Right ventricle myocardium superior (tissue), 1 donor: ENCODE measurements at places on chromosomes 2 and 18. TPM values are rescaled to one million over a fixed set of nuclear protein-coding genes. Genes with fewer than 3 reads are reported as not detected.

CDH2 gene
- 308 TPM for total RNA-seq

GALR1 gene
- total RNA-seq, result 0.05 TPM

NIFK gene
- 22.2 TPM for total RNA-seq

VSNL1 gene
- total RNA-seq, result 10.4 TPM

AGXT gene
- total RNA-seq, result not detected

GRCh38 chr2:96137321-96138178 lies 752 bp downstream of the ASTL start:
- peak; percentile 18 for DNase-seq

DNA sequence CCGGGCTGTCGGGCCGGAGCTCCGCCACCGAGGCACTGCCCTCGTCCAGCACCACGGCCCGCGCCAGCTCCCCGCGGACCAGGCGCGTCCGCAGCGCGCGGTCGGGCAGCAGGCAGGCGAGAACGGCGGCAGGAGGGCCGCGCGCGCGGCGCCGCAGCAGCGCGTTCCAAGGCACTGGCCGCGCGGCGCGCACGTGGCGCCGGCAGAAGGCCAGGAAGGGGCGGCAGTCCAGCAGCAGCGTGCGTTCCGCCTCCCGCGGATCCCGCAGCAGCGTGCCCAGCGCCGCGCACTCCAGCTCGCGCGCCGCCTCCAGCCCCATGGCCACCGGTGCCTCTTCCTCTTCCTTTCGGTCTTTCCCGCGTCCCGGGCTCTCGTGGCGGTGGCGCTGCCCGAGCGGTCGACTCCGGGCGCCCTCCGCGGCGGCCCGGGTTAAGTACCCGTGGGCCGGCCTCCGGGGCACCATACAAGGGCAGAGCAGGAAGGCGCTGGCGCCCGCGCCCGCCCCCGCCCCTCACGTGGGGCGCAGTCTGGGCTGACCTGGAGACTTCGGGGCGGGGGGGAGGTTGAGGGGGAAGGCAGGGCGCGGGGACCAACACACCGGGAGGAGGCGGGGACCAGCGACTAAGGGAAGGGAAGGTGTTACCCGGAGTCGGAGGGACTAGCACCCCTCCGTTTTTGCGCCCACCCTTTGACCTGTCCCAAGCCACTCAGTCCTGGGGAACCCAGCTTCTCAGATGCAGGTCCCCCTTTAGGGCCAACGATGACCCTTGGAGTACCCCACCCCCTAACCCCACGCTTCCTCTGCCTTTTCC lies at the start of gene DUSP2:
DUSP2 (minus strand) TSS at position 405 of the 812 bp plus-strand sequence; CDS start at position 319, 86 bp downstream.
- DNase-seq, result peak; percentile 86

- DNase-seq, result no peak
Observed at GRCh38 chr2:84888401-84889276, 7.8 kb upstream of the TRABD2A start.

DNA sequence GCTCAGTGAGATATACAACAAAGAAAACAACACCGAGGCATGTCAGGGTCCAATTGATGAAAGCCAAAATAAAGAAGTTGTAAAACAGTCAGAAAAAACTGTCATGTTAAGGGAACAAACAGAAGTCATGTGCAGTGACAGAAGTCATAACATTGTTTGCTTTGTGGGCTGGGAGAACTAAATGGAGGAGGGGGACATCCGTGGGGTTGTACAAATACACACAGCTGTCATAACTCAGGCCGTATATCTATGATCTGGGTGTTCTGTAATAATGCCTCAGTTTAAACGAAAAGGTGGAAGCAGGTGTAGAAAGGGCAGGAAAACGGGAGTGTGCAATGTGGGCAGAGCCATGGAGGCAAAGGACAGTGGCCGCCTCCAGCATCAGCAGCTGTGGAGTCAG lies 27.3 kb downstream of the TIMM21 start:
- no peak for DNase-seq

GRCh38 chr18:79940814-79941472 lies 10.5 kb downstream of the SLC66A2 start:
- no peak for DNase-seq

GRCh38 chr2:109666466-109666865 lies 52.3 kb downstream of the SOWAHC start:
- no peak for DNase-seq

- DNase-seq, result no peak
Observed at GRCh38 chr2:125730921-125731320, 925.0 kb upstream of the GYPC start.

DNA sequence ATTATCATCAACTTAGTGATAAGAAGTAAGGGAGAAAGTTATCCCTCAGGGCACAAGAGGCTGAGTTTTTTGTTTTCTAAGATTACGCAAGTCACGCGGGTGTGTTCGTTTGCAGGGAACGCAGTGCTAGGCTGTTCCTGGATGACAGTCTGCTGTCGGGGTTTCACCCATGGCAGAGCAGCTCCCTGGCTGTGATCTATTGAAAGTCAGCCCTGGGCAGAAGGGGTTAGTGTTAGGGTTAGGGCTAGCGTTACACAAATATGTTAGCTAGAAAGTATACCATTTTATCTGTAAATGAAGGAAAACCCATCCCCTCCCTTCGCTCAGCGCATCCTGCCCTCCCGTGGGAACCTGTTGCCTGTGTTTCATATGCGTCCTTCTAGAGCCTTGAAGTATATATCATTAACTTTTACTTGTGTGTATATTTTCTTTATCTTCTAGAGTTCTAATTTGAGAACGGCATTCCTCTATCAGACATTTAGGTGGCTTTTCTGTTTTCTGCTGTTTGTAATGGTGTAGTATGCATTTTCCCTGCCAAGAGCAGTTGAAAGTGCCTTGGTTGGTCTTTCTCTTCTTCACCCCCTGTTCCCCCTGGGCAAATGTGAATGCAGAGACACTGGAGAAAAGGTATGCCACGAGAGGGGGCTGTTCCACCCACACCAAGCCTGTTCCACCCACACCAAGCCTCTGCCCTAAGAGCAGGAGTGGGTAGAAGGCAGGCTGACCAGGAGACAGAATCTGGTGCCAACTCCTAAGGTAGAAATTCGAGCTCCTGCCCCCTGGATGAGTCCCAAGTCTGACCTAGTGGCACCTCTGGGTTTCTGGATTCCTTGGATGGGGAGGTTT lies 47.0 kb downstream of the ARMC9 start:
- DNase-seq, result no peak

GRCh38 chr18:33755931-33756560 lies 178.0 kb downstream of the ASXL3 start:
- DNase-seq, result no peak

DNA sequence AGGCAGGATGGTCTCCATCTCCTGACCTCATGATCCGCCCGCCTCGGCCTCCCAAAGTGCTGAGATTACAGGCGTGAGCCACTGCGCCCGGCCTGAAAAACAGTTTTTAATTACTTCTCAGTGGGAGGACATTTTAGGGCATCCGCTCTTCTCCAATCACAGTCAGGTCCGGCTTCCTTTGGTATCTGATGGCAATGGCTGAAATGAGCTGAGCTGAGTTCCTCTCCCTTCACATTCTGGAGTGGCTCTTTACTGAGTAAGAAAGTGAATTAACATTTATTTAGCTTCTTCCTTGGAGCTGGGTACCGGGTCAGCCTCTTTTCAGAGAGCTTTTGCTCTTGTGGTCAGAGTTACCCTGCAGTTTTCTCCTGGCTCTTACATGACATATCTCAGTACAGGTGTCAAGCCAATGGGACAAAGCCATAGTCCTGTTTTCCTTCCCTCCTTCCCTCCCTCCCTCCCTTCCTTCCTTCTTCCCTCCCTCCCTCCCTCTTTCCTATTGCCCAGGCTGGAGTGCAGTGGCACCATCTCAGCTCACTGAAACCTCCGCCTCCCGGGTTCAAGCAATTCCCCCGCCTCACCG lies 1.1 kb upstream of the TTC27 start:
- DNase-seq, result no peak

- DNase-seq, result no peak
Observed at GRCh38 chr2:62446491-62446890, 59.5 kb downstream of the TMEM17 start.

GRCh38 chr18:13312515-13312914 lies 94.0 kb downstream of the LDLRAD4 start:
- no peak for DNase-seq

DNA sequence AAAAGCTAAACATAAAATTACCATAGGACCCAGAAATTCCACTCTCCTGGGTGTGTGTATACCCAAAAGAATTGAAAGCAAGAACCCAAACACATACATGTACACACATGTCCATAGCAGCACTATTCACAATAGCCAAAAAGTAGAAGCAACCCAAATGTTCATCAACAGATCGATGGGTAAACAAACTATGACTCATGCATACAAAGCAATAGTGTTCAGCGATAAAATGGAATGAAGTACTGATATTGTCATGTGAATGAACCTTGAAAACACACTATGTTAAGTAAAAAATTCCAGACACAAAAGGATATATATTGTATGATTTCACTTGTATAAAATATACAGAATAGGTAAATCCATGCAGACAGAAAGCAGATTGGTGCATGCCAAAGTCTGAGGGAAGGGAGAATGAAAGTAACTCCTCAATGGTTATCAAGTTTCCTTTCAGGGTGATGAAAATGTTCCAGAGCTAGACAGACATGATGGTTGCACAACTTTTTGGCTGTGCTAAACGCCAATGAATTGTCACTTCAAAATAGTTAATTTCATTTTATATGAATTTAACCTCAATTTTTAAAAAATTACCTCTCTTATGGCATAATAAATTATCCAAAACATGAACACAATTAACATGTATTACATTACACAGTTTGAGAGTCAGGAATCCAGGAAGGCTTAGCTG lies 35.5 kb downstream of the GKN2 start:
- no peak for DNase-seq

DNA sequence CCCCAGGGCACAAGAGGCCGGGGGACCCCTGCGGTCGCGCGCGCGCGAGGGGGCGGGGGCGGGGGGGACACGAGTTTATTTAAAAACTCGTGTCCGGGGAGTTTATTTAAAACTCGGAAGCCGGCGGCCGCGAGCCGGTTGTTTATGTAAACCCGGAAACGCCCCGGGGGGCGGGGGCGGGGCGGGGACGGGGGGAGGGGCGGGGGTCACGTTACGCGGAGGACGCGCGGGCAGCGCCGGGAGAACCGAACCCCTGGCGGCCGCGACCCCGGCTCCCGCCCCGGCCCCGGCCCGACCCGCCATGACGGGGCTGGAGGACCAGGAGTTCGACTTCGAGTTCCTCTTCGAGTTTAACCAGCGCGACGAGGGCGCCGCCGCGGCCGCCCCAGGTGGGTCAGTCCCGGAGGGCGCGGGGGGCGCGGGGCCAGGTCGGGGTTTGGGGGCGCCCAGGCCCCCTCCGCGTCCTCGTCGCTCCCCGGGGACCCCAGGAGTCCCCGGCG lies 4.4 kb downstream of the NFATC1 start:
- peak; percentile 89 for DNase-seq

DNA sequence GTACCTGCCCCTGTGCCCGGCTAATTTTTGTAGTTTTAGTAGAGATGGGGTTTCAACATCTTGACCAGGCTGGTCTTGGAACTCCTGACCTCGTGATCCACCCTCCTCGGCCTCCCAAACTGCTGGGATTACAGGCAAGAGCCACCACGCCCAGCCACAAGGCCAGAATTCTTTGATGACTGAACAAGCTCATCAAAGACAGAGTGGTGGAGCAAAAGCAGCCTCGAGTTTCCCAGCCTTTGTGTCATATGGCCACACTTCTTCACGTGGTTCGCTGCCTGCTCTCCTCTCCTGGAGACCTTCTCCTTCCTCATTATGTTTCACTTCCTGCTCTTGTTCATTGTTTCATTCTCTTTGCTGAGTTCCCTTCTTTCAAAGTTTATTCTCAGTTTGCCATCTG lies 9.9 kb upstream of the NPC1 start:
- DNase-seq, result no peak

DNA sequence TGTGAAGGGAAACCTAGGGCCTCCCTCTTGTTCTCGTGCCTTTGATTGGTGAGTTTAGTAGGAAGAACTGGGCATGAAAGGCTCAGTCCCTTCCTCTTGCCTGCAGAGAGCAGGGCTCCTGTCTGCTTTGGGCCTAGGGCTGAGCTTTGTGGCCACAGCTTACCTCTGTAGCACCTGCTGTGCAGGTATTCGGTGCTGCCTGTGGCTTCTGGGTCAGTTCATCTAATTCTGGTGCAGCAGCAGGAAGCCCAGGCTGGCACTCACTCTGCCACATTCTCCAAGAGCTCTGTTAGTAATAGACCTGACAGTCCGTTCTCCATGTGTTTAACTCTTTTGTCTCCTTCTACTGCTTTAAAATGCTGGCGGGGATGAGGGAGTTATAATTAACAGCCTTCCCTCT lies 96.5 kb downstream of the DLGAP1 start:
- no peak for DNase-seq

GRCh38 chr2:113281910-113282746 lies 3.4 kb upstream of the PAX8 start:
- no peak for DNase-seq

- DNase-seq, result no peak
Observed at GRCh38 chr2:55140316-55141219, 90.3 kb upstream of the RTN4 start.

DNA sequence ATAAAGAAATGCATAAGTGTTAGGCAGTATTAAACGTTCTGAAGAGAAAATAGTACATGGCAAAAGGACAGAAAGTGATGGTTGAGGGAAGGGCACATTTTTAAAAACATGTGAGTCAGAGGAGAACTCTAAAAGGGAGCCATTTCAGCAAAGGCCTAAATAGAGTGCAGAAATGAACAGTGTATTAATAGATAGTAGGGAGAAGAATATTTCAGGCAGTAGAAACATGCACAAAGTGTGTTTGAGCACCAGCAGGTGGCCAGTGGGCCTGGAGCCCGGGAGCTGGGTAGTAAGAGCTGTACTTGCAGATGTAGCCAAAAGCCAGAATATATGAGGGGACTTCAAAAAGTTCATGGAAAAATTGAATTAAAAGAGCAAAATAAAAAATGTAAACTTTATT lies 288.1 kb upstream of the FIGN start:
- peak; percentile 71 for DNase-seq

GRCh38 chr2:217262911-217263310 lies 403.0 kb upstream of the TNP1 start:
- DNase-seq, result no peak

DNA sequence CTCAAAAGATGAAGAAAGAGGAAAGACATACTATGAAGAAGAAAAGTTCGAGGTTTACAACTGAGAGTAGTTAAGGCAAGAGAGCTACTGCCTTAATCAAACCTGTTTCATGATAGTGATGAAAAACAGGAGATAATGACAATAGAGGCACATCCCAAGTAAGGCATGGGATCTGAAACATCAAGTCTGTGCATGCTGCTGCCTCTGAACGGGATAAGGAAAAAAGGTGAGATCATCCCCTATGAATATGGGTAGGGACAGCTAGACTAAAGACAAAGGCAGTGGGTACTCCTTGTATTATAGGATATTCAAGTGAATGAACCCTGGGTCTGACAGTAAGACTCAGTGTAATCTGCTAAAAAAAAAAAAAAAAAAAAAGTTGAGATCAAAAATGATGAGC lies 3.0 kb downstream of the EXOC6B start:
- no peak for DNase-seq
